Memory B cell (primary cell): ENCODE measurements at places on chromosomes 7 and 10.

GRCh38 chr10:3825244-3825643 is 40.2 kb upstream of the KLF6 start:
- DNase-seq, result no peak

DNA sequence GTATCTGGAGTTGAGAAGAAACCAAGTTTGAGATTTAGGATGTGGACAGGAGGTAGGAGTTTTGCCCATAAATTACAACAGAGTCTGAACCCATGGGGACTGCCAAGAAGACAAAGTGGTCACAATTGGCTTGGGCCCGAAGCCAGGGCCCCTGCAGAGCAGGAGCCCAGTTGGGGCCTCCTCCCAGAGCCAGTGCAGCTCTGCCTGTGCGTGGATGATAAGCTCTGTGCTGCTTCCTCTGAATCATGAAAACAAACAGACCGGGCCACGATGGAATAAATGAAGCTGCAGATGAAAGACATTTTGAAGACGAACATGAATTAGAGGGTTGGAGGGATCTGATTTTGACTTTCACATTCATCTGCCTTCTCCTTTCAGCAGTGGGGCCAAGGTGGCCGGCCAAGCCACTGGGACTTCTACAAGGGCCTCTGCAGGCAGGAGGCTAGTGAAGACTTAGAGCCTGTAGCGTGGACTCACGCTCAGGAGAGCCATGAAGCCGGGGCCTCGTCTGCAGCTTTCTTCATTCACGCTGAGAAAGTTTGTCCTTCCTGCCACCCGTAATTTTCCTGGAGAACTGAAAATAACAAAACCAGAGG is 156.8 kb upstream of the LYZL1 start:
- no peak for DNase-seq

GRCh38 chr10:48614481-48615390 is 9.9 kb upstream of the ARHGAP22 start:
- DNase-seq, result peak; percentile 3

DNA sequence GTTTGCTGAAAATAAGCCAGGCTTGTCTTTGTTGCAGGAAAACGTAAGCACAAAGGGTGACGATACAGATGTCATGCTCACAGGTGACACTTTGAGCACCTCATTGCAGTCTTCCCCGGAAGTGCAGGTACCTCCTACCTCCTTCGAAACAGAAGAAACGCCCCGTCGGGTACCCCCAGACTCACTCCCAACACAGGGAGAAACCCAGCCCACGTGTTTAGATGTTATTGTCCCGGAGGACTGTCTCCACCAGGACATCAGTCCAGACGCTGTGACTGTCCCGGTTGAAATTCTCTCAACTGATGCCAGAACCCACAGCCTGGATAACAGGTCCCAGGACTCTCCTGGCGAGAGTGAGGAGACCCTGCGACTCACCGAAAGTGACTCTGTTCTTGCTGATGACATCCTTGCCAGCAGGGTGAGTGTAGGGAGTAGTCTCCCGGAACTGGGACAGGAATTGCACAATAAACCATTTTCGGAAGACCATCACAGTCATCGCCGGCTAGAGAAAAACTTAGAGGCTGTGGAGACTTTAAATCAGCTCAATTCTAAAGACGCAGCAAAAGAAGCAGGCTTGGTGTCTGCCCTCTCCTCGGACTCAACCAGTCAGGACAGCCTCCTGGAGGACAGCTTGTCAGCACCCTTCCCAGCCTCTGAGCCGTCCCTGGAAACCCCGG is 18.3 kb upstream of the BHLHA15 start:
- DNase-seq, result no peak

- no peak for DNase-seq
Measured at GRCh38 chr10:129483430-129484010, 16.5 kb downstream of the MGMT start.

- DNase-seq, result no peak
Measured at GRCh38 chr7:149789101-149789500, 15.7 kb upstream of the ZNF467 start.

DNA sequence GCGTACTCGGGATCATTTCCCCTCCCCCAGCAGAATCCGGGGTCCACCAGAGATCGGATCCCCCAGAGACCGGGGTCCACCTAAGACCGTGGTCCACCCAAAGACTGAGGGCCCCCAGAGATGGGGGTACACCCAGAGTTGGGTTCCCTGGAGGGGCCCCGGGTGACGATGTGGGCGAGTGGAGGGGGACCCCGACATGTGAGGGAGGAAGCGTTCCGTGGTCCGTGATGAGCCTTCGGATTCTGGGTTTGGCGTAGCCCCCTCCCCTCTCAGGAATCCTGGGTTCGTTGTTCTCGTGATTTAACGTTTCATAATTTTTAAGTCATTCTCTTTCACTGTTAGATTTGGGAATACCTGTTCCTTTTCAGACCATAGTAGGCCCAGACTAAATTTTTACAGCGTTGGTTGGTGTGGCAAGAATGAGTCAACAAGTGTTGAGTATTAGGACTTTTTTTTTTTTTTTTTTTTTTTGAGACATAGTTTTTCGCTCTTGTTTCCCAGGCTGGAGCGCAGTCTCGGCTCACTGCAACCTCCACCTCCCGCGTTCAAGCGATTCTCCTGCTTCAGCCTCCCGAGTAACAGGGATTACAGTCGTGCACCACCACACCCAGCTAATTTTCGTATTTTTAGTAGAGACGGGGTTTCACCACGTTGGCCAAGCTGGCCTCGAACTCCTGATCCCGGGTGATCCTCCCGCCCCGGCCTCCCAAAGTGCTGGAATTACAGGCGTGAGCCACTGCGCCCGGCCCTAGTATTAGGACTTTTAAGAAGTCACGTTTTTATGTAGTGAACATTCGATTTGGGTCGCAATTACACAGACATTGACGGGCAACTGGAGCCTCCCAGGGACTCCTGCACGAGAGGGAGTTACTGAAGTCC is 672 bp downstream of the GTPBP4 start:
- DNase-seq, result no peak

DNA sequence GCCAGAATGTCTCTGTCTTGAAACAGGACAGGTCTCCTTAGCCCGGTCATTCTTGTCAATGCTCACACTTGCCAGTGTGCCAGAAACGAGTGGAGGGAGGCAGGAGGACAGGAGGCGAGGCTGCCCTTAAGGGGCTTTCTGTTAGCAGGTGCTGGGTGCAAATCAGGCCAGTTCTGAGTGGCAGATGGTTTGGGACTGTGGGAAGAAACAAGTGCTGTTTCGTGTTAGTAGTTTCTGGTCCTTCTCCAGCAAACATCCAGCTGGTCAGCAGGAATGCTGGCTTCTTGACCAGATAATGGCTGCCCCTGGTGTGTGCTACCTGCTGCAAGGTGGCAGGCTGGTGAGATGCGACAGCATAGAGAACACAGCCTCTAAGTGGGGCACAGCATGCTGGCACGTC is 8.2 kb upstream of the NDUFB2 start:
- no peak for DNase-seq

DNA sequence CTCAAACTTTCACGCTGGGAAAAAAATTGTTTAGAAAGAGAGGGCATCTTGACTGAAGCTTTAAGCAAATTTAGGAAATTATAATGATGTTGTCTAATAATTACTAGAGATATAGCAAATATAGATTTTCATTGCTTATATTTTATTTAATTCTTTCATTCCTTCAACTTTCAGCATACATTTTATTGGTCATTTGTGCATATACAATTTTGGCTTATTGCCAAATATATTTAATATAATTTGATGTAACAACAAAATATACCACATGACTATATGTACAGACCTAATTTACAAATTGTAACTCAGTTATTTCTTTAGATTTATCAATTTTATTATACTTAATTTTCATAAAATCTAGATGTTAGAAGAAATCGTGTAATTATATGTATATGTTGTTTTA is 390.1 kb downstream of the ATRNL1 start:
- DNase-seq, result no peak

DNA sequence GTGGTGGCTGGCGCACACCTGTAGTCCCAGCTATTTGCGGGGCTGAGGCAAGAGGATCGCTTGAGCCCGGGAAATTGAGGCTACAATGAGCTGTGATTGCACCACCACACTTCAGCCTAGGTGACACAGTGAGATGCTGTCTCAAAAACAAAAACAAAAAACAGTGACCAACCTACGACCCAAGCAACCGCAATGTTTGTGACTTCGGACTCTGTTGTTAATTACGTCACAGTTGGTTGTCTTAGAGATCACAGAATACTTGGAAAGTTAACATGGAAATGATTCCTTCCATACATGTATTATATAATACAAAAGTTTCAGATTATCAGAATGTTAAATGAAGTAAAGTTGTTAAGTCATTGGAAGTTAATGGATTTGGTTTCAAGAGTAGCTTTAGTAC is 106.2 kb downstream of the REEP3 start:
- DNase-seq, result no peak

- no peak for DNase-seq
Measured at GRCh38 chr7:134645478-134645877, 1.2 kb upstream of the BPGM start.

DNA sequence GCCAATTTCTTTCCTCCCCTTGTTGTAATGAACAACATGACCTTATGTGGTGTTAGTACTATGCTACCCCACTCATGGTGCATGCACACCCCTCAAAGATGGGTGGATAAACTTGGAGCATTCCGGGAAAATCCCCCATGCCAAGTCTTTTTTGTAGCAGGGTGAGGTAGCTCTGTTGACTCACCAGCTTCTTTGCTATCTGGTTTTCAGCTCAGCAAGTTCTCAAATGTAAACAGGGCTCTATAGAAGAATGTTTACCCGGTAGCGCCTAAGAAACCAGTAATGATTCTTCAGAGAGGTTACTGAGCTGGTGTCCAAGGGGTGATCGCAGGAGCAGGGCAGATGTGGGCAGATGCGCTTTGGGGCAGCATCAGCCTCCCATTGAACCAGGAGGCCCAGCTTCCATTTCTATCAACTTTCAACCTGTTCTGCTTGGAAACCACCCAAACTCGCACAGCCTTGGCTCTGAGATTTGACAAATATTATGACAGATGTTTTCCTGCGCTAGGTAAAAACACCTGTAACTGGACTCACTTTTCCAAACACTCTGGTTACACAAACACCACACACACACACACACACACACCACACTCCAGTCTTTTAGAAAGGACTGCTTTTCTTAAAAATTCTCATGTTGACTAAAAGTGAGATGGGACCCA is 87.8 kb downstream of the ZRANB1 start:
- no peak for DNase-seq

GRCh38 chr7:106774768-106775551 is 90.1 kb upstream of the PIK3CG start:
- DNase-seq, result no peak
